GM18507 (cell line): ENCODE measurements at places on chromosomes 3 and 15.

GRCh38 chr3:175059788-175060187 lies 200.7 kb downstream of the NAALADL2 start:
- no peak for DNase-seq

DNA sequence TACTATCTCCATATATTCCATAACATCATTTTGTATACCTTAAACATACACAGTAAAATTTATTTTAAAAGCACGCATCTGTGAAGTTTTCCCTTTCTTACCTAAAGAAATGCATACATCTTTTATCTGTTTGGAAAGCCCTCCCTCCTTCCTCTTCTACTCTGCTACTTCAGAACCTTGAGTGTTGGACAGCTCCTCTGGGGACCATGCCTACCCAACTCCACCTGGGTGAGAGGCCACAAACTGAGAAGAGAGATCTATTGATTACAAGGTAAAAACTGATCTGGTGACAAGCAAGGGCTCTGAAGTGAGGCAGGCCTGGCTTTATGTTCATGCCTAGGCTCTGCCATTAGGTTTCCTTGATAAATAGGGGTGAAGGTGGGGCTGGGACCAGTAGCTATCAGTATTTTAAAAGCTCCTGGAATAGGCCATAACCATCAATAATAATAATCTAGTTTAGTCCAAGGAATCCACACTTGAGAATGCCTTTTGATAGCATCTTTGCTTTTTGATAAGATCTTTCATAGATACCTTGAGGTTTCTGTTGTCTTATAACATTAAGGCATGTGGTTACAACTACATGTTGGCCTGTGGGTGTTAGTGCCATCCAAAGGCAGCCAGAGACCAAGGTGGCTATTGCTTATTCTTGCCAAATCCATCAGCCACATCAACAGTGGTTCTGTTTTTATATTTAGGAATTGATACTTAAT lies 148.8 kb downstream of the KCNMB2 start:
- DNase-seq = no peak

GRCh38 chr3:188656196-188656982 lies 502.4 kb downstream of the LPP start:
- DNase-seq = no peak

- DNase-seq = no peak
Measured at GRCh38 chr3:38067508-38068233, 28.7 kb downstream of the DLEC1 start.

DNA sequence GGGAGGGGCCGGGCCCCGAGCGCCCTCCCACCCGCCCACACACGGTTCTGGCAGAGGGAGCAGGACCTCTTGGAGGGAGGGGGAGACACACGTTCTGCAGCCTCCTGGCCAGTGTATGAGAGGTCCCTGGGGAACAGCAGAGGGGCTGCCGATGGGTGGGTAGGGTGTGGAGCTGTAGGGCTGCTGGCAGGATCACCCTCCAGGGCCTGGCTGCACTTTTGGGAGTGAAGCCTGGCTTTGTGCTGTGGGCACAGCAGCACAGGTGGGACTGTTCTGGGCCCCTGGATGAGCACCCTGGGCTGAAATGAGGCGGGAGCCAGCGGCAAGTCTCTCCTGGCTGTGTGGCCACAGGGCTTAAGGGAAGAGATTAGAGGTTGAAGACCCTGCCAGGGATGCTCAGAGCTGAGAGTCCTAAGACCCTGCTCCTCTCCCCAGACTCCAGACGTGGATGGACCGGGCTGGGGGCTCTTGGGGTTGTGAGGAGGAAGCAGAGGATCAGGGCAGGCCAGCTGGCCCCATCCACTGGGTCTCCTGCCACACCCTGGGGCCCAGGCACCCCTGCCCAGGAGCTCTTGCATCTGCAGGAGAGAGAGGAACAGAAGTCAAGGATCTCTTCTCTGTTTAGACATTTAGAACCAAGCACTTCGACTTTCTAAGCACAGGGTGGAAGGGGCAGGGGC lies 45.2 kb downstream of the RGMA start:
- DNase-seq = no peak

DNA sequence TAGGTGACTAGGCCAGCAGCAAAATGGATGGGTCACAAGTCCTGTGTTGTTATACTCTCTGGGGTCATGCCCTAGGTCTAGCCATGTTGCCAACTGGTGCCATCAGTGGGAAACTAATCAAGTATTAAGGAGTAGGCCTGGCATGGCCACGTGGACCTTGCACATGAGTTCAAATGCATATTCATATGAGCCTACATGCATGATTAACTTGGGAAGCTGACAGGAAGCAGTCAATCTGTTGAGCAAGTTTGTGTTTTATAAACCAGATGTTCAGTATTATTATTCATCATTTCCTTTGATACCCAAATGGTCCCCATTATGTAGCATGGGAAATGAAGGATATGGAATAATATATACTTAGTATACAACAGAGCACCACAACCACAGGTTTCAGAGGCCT lies 95.0 kb downstream of the LRTM1 start:
- no peak for DNase-seq
